ENCODE measurements at places on chromosomes 6 and 20.

DNA sequence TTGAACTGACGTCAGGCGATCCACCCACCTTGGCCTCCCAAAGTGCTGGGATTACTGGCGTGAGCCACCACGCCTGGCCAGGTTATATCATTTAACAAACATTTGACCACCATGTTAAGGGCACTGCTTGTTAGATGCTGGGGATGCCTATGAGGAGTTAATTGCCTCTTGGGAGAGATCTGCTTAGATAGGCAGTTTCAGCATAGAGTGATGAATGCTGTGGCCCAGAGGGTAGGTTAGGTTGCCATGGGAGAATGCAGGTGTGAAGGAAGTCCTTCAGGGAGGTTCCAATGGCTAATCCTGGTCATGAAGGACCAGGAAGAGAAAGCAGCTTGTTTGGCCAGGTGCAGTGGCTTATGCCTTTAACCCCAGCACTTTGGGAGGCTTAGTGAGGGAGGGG, 17.0 kb downstream of the PHF20 start:
- DNase-seq: no peak

GRCh38 chr6:83509441-83509840, 2.9 kb upstream of the PRSS35 start:
- no peak for DNase-seq

- DNase-seq: no peak
These were observed 201.9 kb upstream of the PDE10A start for GRCh38 chr6:165864925-165865324.

- DNase-seq: no peak
These were observed 70.9 kb downstream of the MAN1A1 start for GRCh38 chr6:119278625-119279024.

- no peak for DNase-seq
These were observed 234.2 kb downstream of the COL12A1 start for GRCh38 chr6:74971633-74972032.

- no peak for DNase-seq
These were observed 123.6 kb upstream of the SHLD1 start for GRCh38 chr20:5626603-5627002.

GRCh38 chr20:12036142-12036541, 118.4 kb downstream of the BTBD3 start:
- DNase-seq: no peak

- no peak for DNase-seq
These were observed 65.2 kb upstream of the LOC128125822 start for GRCh38 chr6:63507096-63507495.

GRCh38 chr6:2221726-2222274, 23.6 kb downstream of the GMDS start:
- DNase-seq: no peak

GRCh38 chr20:57709823-57710799, at the start of gene PMEPA1:
Gene PMEPA1, minus strand, starts transcription at chr20:57710015. Its CDS starts 433 bp downstream, at chr20:57709582.
- peak; percentile 98 for DNase-seq

GRCh38 chr6:31366693-31367470, 9.9 kb upstream of the HLA-B start:
- peak; percentile 87 for DNase-seq

All from D341Med (cell line).